Effector memory CD4-positive, alpha-beta T cell (primary cell): ENCODE measurements at places on chromosomes 1 and 21.
A peak's percentile ranks its signal among the peaks of the same experiment; 100 is the strongest.

DNA sequence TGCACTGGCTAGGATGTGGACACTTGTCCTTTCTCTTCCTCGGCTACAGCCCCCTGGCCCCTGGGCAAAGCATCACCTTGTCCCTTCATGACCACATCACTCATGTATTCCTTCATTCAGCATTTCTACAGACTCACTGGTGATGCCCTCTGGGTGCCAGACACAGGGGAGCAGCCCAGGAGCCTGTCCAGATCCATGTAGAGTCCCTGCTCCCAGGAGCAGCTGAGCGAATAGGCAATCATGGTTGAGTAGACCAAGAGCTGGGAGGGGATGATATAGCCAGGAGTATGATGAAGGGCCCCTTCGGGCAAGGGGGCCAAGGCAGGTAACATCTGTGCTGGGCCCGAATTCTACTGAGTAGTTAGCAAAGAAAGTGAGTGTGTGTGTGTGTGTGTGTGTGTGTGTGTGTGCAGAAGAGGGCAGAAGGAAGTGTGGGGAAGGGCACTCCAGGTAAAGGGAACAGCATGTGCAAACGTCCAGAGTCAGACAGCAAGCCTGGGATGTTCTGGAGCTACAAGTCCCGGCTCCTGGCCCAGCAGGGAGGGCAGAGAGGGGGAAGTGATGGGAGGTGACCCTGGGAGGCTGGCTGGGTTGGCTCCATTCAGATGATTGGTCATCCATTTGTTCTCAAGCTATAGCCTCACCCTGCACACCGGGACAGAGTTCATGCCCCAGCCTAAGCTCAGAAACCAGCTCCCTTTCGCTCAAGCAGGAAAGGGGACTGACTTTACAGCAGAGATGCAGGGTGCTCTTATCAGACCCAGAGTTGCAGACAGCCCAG lies 21.0 kb upstream of the PIK3CD start:
- no peaks in the 10 kb centered on the region for H3K27me3 ChIP-seq
- peaks cover 27% of the 10 kb centered on the region for H3K4me1 ChIP-seq
- H3K27ac ChIP-seq: peak overlapping the region; percentile 84
- H3K4me3 ChIP-seq: peak overlapping the region; percentile 60
- H3K36me3 ChIP-seq: peaks cover 3% of the 10 kb centered on the region

GRCh38 chr1:101438359-101438758 lies 201.5 kb downstream of the S1PR1 start:
- no peak for DNase-seq
- no peak overlapping the region for H3K27ac ChIP-seq
- no peaks in the 10 kb centered on the region for H3K27me3 ChIP-seq
- no peak overlapping the region for H3K4me3 ChIP-seq
- H3K36me3 ChIP-seq: no peaks in the 10 kb centered on the region
- H3K4me1 ChIP-seq: no peaks in the 10 kb centered on the region

GRCh38 chr1:53583868-53584776 lies 124.9 kb downstream of the DMRTB1 start:
- peaks cover 3% of the 10 kb centered on the region for H3K4me1 ChIP-seq
- no peak overlapping the region for H3K4me3 ChIP-seq
- H3K27me3 ChIP-seq: no peaks in the 10 kb centered on the region
- no peaks in the 10 kb centered on the region for H3K36me3 ChIP-seq
- DNase-seq: no peak

DNA sequence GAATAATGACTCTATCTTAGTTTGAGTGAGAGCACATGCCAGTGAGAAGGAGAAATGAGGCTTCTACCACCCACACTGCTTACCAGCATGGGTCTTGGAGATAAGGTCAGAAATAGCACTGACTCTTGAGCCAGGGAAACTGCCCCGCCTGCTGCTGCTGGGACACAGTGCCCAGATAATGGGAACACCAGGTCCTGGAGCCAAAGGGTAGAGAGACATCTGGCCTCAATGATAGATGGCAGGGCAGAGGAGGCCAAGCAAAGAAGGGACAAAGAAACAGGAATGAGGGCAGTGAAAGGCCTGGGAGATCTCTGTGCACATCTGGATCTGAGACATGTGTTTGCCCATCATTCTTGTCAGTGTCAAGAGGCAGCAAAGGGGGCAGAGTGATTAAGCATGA lies 97.4 kb downstream of the MIS18A start:
- no peak for DNase-seq
- no peak overlapping the region for H3K27ac ChIP-seq
- no peaks in the 10 kb centered on the region for H3K4me1 ChIP-seq
- H3K4me3 ChIP-seq: no peak overlapping the region
- H3K36me3 ChIP-seq: no peaks in the 10 kb centered on the region
- no peaks in the 10 kb centered on the region for H3K27me3 ChIP-seq

DNA sequence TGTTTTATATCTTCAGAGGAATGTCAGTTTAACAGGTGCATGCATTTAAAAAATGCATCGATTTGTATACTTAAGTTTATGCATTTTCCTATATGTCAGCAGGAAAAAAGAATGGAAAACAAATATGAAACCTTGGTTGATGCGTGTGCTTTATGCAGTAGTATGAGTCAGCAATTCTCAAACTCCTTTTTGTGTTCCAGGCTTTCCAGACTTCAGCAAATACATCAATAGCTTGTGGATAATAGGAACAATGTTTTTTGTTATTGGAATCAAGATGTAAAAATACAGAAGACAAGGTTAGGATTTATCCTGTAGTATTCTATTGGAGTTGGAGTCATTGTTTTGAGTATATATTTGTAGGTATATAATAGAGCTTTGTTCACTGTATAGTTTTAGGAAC lies 45.2 kb downstream of the CHODL start:
- no peaks in the 10 kb centered on the region for H3K4me1 ChIP-seq
- H3K27me3 ChIP-seq: no peaks in the 10 kb centered on the region
- H3K4me3 ChIP-seq: no peak overlapping the region
- DNase-seq: no peak
- H3K27ac ChIP-seq: no peak overlapping the region
- no peaks in the 10 kb centered on the region for H3K36me3 ChIP-seq

- H3K4me3 ChIP-seq: no peak overlapping the region
- no peaks in the 10 kb centered on the region for H3K4me1 ChIP-seq
- H3K27me3 ChIP-seq: no peaks in the 10 kb centered on the region
- peaks cover 82% of the 10 kb centered on the region for H3K36me3 ChIP-seq
- no peak for DNase-seq
These were observed 14.7 kb downstream of the PPIE start for GRCh38 chr1:39753132-39754025.

- H3K36me3 ChIP-seq: no peaks in the 10 kb centered on the region
- DNase-seq: no peak
- peaks cover 9% of the 10 kb centered on the region for H3K4me1 ChIP-seq
- H3K4me3 ChIP-seq: no peak overlapping the region
- peaks cover 12% of the 10 kb centered on the region for H3K27me3 ChIP-seq
These were observed 4.2 kb downstream of the LGR6 start for GRCh38 chr1:202197653-202198365.

DNA sequence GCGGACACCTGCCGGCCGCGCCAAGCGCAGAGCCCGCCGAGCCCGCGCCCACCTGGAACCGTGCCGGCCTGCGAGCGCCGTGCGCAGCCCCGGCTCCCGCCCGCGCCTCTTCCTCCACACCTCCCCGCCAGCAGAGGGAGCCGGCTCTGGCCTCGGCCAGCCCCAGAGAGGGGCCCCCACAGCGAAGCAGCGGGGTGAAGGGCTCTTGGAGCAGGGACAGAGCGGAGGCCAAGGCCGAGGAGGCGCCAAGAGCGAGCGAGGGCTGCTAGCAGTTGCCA lies 50.1 kb upstream of the KRTAP19-8 start:
- DNase-seq: no peak
- H3K4me3 ChIP-seq: no peak overlapping the region
